ENCODE measurements at places on chromosomes 12 and 14. TPM values are rescaled to one million over a fixed set of nuclear protein-coding genes. Genes with fewer than 3 reads are reported as not detected.

Gene KCNH3
- 1.6 TPM for total RNA-seq

DNA sequence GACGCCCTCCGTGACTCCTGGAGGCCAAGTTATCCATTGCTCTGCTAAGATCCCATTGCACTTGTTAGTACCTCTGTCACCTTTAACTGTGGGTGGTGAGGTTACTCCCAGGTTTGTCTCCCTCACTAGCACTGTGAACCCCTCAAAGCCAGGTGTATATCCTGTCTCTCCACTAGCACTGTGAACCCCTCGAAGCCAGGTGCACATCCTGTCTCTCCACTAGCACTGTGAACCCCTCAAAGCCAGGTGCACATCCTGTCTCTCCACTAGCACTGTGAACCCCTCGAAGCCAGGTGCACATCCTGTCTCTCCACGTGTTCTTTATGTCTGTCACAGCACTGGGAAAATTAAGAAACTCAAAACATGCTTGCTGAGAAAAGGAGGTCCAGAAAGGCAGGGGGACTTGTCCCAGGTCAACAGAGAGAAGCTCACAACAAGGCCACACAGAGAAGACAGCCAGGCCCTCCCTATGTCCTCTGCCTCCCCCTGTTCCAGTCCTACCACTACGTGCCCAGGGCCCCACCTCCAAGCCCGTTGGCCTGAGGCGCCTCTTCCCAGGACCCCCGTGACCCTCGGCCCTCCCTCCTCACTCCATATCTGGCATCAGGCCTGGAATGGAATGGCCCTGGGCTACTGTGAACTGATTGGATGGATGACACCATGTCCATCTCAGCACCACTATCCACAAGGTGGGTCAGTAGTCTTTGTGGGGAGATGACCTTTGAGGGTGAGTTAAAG lies 26.4 kb upstream of the FKBP4 start:
- peaks cover 3% of the 10 kb centered on the region for H3K27me3 ChIP-seq
- H3K4me1 ChIP-seq = no peaks in the 10 kb centered on the region
- H3K36me3 ChIP-seq = no peaks in the 10 kb centered on the region
- DNase-seq = no peak
- no peak overlapping the region for H3K27ac ChIP-seq

- H3K27me3 ChIP-seq = peaks cover 2% of the 10 kb centered on the region
- peaks cover 3% of the 10 kb centered on the region for H3K4me1 ChIP-seq
- no peaks in the 10 kb centered on the region for H3K36me3 ChIP-seq
Observed at GRCh38 chr12:2233034-2233433, 180.2 kb downstream of the CACNA1C start.

GRCh38 chr12:110669193-110669502 lies 19.8 kb downstream of the HVCN1 start:
- H3K36me3 ChIP-seq = peaks cover 17% of the 10 kb centered on the region
- H3K27ac ChIP-seq = no peak overlapping the region
- H3K27me3 ChIP-seq = no peaks in the 10 kb centered on the region
- no peaks in the 10 kb centered on the region for H3K4me1 ChIP-seq
- DNase-seq = no peak

GRCh38 chr14:102226356-102227125 lies 78.4 kb downstream of the MOK start:
- H3K36me3 ChIP-seq = peaks cover 9% of the 10 kb centered on the region
- no peak for DNase-seq
- H3K27ac ChIP-seq = no peak overlapping the region
- no peaks in the 10 kb centered on the region for H3K4me1 ChIP-seq

- no peak overlapping the region for H3K4me3 ChIP-seq
- no peaks in the 10 kb centered on the region for H3K36me3 ChIP-seq
- DNase-seq = no peak
- peaks cover 14% of the 10 kb centered on the region for H3K4me1 ChIP-seq
- H3K27me3 ChIP-seq = no peaks in the 10 kb centered on the region
- H3K27ac ChIP-seq = no peak overlapping the region
Observed at GRCh38 chr12:29762637-29763300, 21.0 kb downstream of the TMTC1 start.

- H3K36me3 ChIP-seq = no peaks in the 10 kb centered on the region
- H3K4me3 ChIP-seq = no peak overlapping the region
- H3K27ac ChIP-seq = peak overlapping the region; percentile 50
Observed at GRCh38 chr12:123062681-123063486, 82.4 kb downstream of the ARL6IP4 start.

GRCh38 chr12:129481921-129482320 lies 421.9 kb downstream of the TMEM132D start:
- H3K4me3 ChIP-seq = no peak overlapping the region
- no peaks in the 10 kb centered on the region for H3K27me3 ChIP-seq
- no peaks in the 10 kb centered on the region for H3K36me3 ChIP-seq
- DNase-seq = no peak

GRCh38 chr12:130074661-130075406 lies 87.4 kb upstream of the FZD10 start:
- DNase-seq = no peak
- H3K27me3 ChIP-seq = no peaks in the 10 kb centered on the region
- H3K4me1 ChIP-seq = no peaks in the 10 kb centered on the region
- no peaks in the 10 kb centered on the region for H3K36me3 ChIP-seq
- H3K4me3 ChIP-seq = no peak overlapping the region
- H3K27ac ChIP-seq = no peak overlapping the region

GRCh38 chr12:130246560-130246959 lies 84.3 kb downstream of the FZD10 start:
- H3K36me3 ChIP-seq = no peaks in the 10 kb centered on the region
- DNase-seq = no peak
- H3K27ac ChIP-seq = no peak overlapping the region
- no peak overlapping the region for H3K4me3 ChIP-seq
- H3K27me3 ChIP-seq = no peaks in the 10 kb centered on the region

- H3K4me1 ChIP-seq = no peaks in the 10 kb centered on the region
- no peak for DNase-seq
- H3K27ac ChIP-seq = no peak overlapping the region
- H3K27me3 ChIP-seq = no peaks in the 10 kb centered on the region
- no peaks in the 10 kb centered on the region for H3K36me3 ChIP-seq
- no peak overlapping the region for H3K4me3 ChIP-seq
Observed at GRCh38 chr12:66514581-66514980, 164.3 kb downstream of the GRIP1 start.

- DNase-seq = peak; percentile 36
- H3K4me1 ChIP-seq = peaks cover 3% of the 10 kb centered on the region
- H3K27me3 ChIP-seq = no peaks in the 10 kb centered on the region
- H3K27ac ChIP-seq = no peak overlapping the region
- H3K36me3 ChIP-seq = peaks cover 8% of the 10 kb centered on the region
Observed at GRCh38 chr12:6684609-6685008, 4.6 kb downstream of the ZNF384 start.
